EH (cell line): ENCODE measurements at places on chromosomes 2 and 18.

DNA sequence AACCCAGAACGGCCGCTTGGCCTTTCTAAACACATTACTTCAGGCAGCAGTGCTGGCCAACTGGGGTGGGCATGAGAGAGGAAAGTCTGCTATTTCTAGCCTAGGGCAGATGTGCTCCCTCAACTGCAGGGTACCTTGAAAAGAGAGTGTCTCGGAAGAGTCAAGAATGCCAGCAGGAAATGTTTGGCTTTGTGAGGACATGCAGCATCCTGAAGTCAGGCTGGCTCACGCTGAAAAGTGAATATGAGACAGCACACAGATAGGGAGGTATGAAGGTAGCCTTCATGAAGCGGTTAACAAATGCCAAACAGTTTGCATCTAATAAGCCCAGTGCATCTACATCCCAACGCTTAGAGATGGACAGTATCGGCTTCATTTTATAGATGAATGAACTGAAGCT lies 65.0 kb upstream of the NCKAP5 start:
- no peak for DNase-seq

DNA sequence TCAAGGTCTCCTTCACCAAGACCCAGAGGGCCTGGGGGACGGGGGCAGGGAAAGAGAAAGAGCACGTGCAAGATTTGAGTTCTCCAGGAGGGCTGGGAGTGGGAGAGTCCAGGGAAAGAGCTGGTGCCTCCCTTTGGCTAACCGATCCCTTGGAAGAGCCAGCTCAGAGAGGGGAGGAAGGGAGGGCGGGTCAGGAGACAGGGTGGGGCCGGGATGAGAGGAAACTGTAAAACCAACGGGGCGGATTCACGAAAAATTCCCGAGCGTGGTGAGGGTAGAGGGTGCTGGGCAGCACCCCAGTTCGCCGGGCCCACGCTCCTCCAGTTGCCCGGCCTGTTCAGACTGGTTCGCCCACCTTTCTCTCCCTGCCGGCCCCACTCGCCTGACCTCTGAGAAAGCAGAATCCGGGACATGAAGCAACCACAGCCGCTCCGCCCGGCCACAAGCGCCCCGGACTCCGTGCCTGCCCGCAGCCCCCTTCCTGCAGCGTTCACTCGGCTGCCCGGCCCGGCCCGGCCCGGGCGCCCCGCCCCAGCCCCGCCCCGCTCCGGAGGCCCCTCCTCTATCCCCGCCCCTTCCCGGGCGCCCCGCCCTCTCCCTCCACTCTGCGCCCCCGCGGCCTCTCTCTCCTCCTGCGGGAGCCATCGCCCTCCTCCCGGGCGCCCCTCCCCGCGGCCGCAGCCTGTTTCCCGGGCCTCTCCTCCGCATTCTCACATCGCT lies 230.9 kb upstream of the SMAD2 start:
- DNase-seq = peak; percentile 69

- DNase-seq = no peak
These were observed 105.1 kb upstream of the SLC38A11 start for GRCh38 chr2:165060411-165060810.

DNA sequence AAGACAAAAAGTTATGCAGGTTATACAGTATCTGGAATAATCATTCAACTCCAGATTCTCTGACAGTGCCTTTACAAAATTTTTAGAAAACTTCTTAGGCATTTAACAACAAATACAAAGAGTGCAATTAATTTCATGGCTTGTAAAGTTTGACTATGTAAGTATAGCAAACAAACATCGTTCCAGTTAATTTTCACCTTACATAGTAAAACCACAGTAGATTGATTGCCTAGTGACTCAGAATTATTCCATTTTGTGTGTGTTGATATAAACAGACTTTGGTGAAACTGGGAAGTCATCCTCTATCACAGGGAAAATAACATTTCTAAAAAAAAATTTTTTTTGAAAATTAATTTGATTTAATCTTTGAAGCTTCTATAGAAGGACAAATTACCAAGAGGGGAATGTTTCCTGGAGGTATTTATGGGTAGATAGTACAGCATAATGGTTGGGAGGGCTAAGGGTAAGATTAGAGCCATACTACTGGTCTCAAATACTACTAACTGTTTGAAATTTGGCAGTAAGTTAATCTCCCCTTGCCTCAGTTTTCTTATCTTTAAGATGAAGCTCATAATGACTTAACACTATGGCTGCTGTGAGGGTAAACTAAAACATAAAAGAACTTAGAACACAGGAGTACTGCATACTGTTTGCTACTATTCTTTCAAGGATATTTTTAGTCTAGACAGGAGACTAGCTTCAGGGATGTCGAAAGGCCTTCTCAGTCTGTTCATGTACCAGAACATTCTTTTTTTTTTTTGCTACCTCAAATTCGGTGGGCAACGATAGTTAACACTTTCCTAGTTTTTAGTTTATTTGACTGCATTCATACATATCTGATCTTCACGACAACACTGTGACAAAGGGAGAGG lies 19.6 kb downstream of the NDUFAF7 start:
- no peak for DNase-seq

- no peak for DNase-seq
These were observed 24.2 kb downstream of the APLF start for GRCh38 chr2:68491582-68491981.
